Spinal cord (tissue), 10 donors: ENCODE measurements at places on chromosomes 11 and 22.

- peaks cover 6% of the 10 kb centered on the region for H3K36me3 ChIP-seq
- DNase-seq = no peak
- no peak overlapping the region for H3K4me3 ChIP-seq
Measured at GRCh38 chr11:70731271-70732022, 333.1 kb downstream of the CTTN start.

DNA sequence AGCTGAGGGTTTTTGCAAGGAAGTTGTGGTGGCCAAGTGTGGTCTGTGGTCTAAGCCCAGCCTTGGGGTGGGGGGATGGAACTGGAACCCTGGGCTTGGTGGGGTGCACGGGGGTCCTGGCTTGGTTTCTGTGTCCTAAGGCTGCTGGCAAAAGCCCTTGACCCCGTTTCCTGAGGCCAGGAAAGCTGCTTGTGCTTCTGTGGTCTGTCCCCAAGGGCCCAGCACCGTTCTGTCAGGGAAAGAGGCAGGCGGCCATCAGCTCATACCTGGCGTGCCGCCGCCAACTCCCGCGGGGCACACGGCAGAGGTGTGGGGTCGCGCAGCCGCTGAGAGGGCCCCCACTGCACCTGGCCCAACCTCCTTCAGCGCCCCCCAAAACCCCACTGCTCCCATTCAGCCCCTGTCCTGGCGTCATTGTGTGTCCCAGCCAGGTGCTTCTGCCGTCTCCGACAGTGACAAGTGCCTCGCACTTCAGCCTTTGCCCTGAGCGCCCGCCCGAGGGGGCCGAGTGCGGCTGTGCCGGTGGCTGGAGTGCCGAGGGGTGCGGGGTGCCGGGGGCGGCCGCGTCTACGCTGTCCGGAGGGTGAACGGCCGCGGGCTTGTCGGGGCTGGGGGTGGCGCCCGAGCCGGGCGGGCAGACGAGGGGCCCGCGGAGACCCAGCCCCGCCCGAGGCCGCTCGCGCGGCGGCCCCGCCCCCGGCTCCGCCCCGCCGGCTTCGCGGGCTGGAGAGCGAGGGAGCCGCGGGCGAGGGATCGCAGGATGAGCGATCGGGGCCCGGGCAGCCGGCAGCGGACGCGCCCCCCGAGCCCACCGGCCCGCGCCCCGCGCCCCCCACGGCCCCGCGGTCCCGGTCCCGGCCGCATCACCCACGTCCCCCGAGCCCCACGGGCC is at the start of gene CNIH2:
Gene CNIH2 (plus strand): TSS at position 705 of the 892 bp plus-strand sequence. CDS start 282 bp downstream, outside the sequence.
- DNase-seq = no peak
- no peaks in the 10 kb centered on the region for H3K27me3 ChIP-seq
- H3K4me3 ChIP-seq = peak within 1 kb of the TSS; percentile 45
- peaks cover 51% of the 10 kb centered on the region for H3K4me1 ChIP-seq

- H3K36me3 ChIP-seq = no peaks in the 10 kb centered on the region
- no peaks in the 10 kb centered on the region for H3K27me3 ChIP-seq
- no peak overlapping the region for H3K27ac ChIP-seq
- no peak overlapping the region for H3K4me3 ChIP-seq
- peak; percentile 59 for DNase-seq
- no peaks in the 10 kb centered on the region for H3K4me1 ChIP-seq
Measured at GRCh38 chr11:121249039-121249663, 43.4 kb upstream of the SC5D start.

GRCh38 chr11:126878913-126879482 is 121.6 kb downstream of the KIRREL3 start:
- no peaks in the 10 kb centered on the region for H3K27me3 ChIP-seq
- H3K4me1 ChIP-seq = peaks cover 3% of the 10 kb centered on the region
- H3K36me3 ChIP-seq = no peaks in the 10 kb centered on the region

DNA sequence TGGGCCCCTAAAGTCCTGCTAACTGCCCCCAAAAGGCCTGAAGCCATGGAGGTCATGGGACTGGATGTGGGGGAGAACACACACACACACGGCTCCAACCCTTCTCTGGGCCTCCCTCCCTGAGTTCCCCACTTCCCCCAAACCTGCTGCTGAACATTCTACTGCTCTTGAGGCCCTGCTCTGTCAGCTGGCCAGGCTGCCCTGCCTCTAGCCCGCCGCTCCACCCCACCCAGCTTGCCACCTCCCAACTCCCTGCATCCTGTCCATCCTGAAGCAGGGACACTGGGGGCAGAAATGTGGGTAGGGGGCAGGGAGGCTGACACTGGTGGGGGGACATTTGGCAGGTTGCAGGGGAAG is 1.0 kb downstream of the KCNJ4 start:
- H3K4me3 ChIP-seq = no peak overlapping the region
- H3K36me3 ChIP-seq = peaks cover 2% of the 10 kb centered on the region
